Activated CD4-positive, alpha-beta T cell treated with anti-CD3 and anti-CD28 coated beads, Interleukin-2, Interleukin-6, amounts not matched to agents 100 ng/mL and 50 ng/mL, durations not matched to agents 16 hours and 8 hours (primary cell): ENCODE measurements at places on chromosomes 6 and 20.

GRCh38 chr6:139257821-139258398 lies 33.9 kb downstream of the TXLNB start:
- no peak for DNase-seq

- peak; percentile 13 for DNase-seq
These were observed 153.3 kb downstream of the SCML4 start for GRCh38 chr6:107670792-107671199.

- DNase-seq = no peak
These were observed 43.1 kb downstream of the ERMARD start for GRCh38 chr6:169794317-169795055.

DNA sequence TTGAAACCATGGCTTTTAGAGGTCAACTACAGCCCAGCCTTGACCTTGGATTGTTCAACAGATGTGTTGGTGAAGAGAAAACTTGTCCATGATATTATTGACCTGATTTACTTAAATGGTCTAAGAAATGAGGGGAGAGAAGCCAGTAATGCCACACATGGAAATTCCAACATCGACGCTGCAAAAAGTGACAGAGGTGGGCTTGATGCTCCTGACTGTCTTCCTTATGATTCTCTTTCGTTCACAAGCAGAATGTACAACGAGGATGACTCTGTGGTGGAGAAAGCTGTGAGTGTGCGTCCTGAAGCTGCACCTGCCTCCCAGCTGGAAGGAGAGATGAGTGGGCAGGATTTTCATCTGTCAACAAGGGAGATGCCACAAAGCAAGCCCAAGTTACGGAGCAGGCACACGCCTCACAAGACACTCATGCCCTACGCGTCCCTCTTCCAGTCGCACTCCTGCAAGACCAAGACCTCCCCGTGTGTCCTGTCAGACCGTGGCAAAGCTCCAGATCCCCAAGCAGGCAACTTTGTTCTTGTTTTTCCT lies 16.2 kb downstream of the TTLL2 start:
- no peak for DNase-seq

- DNase-seq = no peak
These were observed 6.2 kb downstream of the SS18L1 start for GRCh38 chr20:62149532-62150309.

GRCh38 chr6:75493400-75494064 lies at the start of gene FILIP1:
Gene FILIP1, minus strand, starts transcription at chr6:75493800. Its CDS starts 78,828 bp downstream, at chr6:75414972.
- no peak for DNase-seq

- no peak for DNase-seq
These were observed 33.0 kb upstream of the PTCHD4 start for GRCh38 chr6:48144021-48144420.

DNA sequence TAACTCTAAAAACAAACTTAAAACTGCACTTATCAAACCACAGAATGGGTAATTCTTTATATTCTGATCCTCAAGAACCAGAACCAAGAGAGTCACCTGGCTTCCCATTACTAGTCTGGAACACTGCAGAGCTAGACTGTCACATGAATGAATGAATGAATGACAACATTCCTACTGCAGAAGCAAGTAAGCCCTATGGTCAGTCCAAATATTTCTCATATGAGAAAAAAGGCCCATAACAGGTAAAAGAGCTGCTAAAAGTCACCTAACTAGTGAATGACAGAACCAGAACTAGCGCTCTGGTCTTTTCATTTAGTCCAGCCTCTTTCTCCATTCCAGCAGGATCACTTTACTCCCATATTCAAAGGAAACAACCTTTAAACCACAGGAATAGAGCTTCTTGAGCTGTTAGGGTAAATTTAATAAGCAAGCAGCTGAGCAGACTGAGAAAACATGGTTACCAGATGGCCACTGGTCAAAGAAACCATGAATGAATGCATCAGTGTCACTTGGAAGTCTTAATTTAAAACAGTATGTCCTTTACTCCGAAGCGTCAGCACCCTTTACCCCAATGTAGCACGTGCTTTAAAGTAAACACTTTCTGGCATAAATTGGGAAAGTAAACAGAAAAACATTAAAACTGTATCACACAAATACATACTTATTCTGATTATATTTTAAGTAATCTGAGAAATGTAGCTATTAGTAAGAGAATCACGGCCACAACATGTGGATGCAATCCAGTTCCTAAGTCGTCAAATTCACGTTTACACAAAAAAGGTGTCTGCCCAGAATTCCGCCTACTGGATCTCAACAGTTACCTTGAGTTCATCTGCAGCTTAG lies 1.4 kb downstream of the PREP start:
- DNase-seq = no peak

DNA sequence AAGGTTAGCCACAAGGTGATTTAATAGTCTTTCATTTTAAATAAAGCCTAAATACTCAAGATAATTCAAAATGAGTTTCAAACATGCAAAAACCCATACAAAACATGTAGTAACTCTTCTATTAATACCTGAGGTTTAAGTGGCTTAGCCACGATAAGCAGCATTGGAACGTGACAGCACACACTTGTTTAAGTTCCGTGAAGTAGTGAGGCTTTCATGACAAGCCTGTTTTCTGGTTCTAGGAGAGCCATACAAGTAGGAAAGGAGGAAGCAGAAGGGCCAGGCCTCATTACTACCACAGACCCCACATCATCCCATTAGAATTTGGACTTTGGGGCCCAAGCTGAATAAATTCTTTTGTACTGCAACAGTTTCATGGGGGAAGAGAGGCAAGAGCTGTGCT lies 54.3 kb upstream of the PRND start:
- no peak for DNase-seq

GRCh38 chr6:118810420-118811027 lies 83.4 kb upstream of the ASF1A start:
- DNase-seq = peak; percentile 76

GRCh38 chr6:15898693-15899092 lies 230.2 kb upstream of the MYLIP start:
- no peak for DNase-seq

- DNase-seq = no peak
These were observed 464.3 kb downstream of the EPM2A start for GRCh38 chr6:145271040-145271439.

DNA sequence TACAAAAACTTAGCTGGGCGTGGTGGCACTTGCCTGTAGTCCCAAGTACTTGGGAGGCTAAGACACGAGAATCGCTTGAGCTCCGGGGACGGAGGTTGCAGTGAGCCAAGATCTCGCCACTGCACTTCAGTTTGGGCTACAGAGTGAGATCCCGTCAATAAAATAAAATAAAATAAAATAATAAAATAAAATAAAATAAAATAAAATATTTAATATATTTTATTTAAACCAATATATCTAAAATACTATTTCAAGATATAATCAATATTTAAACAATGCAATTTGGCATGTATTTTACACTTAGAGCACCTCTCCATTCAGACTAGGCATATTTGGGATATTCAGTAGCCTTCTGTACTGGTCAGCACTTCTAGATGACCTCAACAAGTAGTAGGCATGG lies 142.1 kb downstream of the FOXA2 start:
- DNase-seq = no peak

- no peak for DNase-seq
These were observed 25.1 kb upstream of the ENPP1 start for GRCh38 chr6:131782764-131783163.

DNA sequence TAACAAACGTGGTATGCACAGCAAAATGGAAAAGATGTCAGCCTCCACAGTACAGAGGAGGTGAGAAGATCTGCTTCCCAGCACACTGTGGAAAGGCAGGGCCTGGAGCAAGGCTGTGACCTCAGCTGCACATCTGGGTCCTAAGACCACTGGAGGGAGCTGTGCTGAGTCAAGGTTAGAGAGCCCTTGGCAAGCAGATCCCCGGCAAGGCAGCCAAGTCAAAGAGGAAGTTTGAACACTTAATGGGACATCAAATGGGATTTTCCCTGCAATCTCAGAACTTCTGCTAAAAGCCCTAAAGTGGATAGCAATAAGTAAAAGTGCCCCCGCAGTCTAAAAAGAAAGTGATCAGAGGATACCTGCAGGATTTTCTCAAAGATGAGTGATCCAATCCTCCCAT lies 39.5 kb downstream of the UNC5CL start:
- DNase-seq = peak; percentile 19

GRCh38 chr6:6940031-6941025 lies 167.4 kb upstream of the RREB1 start:
- DNase-seq = no peak

- DNase-seq = no peak
These were observed 167.1 kb upstream of the ZNF337 start for GRCh38 chr20:25863536-25864325.

GRCh38 chr6:77492530-77492929 lies 29.2 kb upstream of the HTR1B start:
- no peak for DNase-seq

DNA sequence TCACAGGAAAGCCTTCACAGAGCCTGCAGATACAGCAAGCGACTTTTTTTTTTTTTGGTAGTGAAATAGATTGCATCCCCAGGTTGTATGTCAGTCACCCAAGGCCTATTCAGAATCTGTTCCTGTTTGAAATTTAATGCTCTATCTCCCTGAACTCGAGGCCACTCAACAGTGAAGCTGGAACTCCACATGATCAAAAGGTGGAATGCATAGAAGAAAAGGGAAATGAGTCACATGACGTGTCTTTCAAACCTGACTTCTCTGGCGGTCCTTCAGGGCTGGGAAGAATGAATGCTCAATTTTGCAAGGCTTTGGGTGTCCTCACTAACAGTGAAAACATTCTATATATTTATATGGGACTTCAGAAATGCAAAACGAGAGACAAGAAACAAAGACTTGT lies 88.4 kb upstream of the B3GAT2 start:
- DNase-seq = no peak

GRCh38 chr6:11206576-11206975 lies 25.9 kb downstream of the NEDD9 start:
- no peak for DNase-seq

DNA sequence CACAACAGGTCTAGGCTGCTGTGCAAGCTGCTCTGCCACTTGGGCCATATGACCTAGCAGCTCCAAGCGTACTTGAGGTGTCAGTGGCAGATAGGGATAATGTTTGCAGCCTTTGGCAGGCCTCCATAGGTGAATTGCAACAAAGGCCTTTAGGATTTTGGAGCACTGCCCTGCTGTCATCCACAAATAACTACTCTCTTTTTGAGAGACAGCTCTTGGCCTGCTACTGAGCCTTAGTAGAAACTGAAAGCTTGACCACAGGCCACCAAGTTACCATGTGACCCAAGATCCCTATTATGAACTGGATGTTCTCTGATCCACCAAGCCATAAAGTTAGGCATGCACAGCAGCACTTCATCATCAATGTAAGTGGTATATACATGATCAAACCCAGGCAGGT lies 29.9 kb downstream of the FBXO30 start:
- no peak for DNase-seq

GRCh38 chr6:117829594-117830319 lies 77.3 kb upstream of the SLC35F1 start:
- DNase-seq = peak; percentile 3

GRCh38 chr6:111410371-111410770 lies 72.6 kb downstream of the REV3L start:
- DNase-seq = no peak

GRCh38 chr6:148883270-148883669 lies 136.4 kb downstream of the UST start:
- no peak for DNase-seq

- DNase-seq = peak; percentile 52
These were observed 39.9 kb downstream of the PREX1 start for GRCh38 chr20:48787861-48788375.

GRCh38 chr6:155387481-155387880 lies 68.2 kb downstream of the NOX3 start:
- no peak for DNase-seq

- no peak for DNase-seq
These were observed 13.9 kb downstream of the TNFAIP3 start for GRCh38 chr6:137880746-137881521.

GRCh38 chr6:144012534-144012933 lies 4.5 kb upstream of the PLAGL1 start:
- DNase-seq = no peak
